ENCODE measurements at places on chromosomes 16 and 17.

GRCh38 chr17:56918916-56919315 is 5.1 kb upstream of the TRIM25 start:
- DNase-seq, result no peak

DNA sequence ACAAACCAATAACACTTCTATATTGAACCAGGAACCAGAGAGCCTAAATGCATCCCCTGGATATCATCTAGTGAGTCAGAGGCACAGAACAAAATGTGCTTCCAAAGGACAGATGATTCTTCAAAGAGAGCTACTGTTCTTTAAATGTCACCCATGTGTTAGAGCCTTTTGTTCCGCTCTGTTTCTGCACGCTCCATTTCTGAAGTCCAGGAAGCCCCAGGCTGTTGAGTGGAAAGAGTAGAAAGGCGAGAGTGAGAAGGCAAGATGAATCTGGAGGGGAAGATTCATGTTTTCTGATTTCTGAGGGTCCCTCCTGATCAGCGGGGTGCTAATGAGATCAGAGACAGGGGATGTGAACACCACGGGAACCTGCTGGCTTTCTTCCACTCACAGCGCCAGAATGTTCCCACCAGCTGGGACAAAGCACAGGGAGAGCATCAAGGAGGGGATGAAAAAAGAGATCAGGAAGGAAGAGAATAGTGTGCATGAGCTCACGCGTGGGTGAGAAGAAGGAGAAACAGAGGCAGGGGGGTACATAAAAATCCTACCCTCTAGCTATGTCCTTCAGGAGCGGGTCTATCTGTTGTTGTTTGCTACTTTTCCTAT is 559.9 kb upstream of the HSBP1 start:
- DNase-seq, result no peak

GRCh38 chr17:79039171-79039570 is 15.2 kb downstream of the C1QTNF1 start:
- DNase-seq, result no peak

GRCh38 chr16:79177018-79177417 is 423.5 kb downstream of the MAF start:
- no peak for DNase-seq

GRCh38 chr16:56915336-56916119 is 16.4 kb upstream of the HERPUD1 start:
- peak; percentile 75 for DNase-seq

Data from brain pericyte (primary cell).